ENCODE measurements at places on chromosomes 2 and 18.
A peak's percentile ranks its signal among the peaks of the same experiment; 100 is the strongest.

DNA sequence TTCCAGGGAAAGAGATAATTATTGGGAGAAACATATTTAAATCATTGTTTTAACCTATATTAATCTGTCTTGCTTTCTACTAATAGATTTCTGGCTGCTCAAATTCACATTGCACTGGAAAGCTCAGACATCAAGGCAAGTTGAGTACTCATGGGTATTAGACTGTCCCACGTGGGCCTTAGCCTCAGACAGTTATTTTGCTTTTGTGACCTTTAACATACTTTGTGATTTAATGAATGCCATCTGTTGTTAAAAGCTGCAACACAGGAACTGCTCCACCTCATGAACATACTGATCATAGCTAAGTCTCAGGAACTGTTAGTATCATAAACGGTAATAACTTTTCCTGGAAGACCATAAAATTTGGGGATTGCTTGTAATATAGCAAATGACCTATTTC is 2.7 kb upstream of the LCT start:
- DNase-seq = no peak

DNA sequence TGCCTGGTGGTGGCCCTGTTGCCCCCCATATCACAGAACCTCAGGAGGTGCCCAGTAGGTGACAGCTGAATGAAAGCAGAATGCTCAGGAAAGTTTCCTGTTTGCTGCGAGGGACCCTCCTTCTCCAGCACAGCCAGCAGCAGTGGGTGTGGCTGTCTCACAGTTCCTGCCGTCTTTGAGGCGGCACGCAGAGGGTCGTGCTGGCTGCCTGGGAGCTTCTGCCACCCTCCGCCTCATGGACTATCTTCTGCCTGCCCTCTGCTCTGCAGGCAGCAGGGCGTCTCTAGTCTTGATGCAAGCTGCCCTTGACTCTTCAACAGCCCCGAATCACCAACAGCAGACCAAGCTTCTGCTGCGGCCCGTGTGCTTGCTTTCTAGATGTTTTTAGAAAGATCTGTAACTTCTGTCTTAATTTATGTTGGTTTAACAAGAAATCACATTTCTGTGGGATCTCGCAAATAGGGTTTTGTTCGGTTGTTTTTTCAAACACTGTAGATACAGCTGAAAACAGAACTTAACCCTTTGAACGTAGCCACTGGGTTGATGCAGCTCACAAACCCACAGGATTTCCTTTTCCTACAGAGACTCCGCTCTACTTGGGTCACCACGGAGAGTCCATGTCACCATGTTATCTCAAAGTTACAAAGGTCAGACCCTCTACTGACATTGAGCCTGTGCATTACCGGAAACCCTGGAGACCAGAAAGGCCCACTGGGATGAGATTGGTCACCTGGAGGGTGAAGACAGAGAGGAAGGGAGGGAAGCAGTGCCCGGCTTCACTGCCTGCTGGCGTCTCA is 144.9 kb downstream of the ACOXL start:
- DNase-seq = no peak

GRCh38 chr18:22844190-22844589 is 88.9 kb upstream of the RBBP8 start:
- DNase-seq = no peak

DNA sequence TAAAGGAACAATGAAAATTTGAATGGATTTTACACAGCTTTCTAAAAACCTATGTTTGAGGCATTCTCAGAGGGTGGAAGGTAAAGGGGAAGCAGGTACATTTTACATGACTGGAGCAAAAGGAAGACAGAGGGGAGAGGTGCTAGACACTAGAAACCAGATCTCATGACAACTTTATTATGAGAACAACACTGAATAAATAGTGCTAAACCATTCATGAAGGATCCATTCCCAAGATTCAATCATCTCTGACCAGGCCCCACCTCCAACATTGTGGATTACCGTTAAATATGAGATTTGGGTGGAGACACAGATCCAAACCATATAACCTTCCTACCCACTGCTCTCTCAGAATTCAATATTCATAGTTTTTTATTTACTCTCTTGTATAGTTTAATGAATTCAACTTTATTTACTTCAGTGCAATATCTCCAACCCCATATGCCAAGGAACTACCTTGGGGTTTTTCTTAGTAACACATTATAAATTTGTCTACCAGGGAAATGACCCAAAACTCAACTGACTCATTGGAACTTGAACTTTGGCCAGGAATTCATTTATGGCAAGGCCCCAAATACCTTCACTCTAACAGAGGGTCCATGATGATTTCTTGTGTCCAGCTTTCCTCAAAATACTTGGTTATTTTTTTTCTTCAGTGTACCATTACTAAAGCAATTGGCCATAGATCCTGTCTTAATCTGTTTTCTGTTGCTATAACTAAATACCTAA is 317.8 kb downstream of the GULP1 start:
- no peak for DNase-seq

- peak; percentile 24 for DNase-seq
Measured at GRCh38 chr2:72917138-72917876, at the start of gene EMX1. Gene EMX1 (plus strand): TSS chr2:72917519. CDS start chr2:72917853, 334 bp downstream.

- DNase-seq = no peak
Measured at GRCh38 chr2:202679980-202680379, 45.2 kb downstream of the FAM117B start.

DNA sequence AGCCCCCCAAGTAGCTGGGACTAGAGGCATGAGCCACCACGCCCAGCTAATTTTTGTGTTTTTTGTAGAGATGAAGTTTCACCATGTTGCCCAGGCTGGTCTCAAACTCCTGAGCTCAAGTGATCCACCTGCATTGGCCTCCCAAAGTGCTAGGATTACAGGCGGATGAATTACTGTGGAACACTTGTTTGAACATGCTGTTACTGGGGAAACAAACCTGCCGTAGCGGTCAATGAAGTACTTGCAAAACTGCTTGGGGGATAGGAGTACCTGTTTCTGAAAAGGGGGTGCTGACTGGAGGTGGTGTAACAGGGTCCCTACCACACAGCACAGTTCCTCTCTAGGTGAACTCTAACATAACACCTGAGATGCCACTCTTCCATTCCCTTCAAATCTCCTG is 5.9 kb upstream of the IMPACT start:
- no peak for DNase-seq

DNA sequence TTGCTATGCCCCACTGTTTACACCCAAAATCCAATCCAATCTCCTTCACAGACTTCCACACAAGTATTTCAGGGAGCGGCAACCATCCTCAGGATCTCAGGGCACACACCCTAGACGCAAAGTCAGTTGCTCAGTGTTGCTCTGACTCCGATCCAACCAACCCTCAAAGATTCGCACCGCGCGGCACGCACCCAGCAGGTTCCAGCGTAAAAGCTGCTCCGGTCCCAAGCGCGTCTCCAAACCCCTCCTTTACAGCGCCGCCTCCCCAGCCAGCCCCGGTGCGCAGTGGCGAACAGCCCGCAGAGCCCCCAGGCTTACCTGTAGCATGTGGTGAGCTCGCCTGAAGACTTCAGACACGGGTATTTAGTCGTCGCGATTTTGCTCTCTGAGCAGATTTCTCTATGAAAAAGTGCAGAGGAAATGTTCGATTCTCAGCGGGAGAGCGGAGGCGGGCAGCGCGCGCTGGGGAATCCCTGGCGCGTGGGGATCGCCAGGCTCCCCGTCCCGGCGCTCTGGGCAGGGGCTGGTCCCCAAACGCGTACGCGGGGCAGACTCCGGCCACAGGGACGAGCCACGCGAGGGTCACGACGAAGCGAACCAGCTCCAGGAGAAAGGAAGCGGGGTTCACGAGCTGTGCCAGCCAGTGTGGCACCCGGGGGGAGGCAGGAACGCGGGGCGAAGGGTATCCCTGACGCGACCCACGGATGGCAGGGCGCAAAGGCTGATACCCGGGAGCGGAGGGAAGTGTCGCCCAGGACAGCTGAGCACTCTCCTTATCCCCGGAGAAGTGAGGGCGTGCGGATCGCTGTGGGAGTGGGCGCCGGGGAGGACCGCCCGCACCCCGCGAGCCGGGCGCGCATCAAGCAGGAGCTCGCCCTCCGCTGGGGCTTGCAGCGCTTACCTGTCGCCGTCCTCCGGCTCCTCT is 650 bp downstream of the CCBE1 start:
- DNase-seq = no peak

GRCh38 chr2:79820281-79820680 is 307.4 kb downstream of the CTNNA2 start:
- no peak for DNase-seq

- no peak for DNase-seq
Measured at GRCh38 chr2:149737896-149738295, 150.3 kb upstream of the MMADHC start.

DNA sequence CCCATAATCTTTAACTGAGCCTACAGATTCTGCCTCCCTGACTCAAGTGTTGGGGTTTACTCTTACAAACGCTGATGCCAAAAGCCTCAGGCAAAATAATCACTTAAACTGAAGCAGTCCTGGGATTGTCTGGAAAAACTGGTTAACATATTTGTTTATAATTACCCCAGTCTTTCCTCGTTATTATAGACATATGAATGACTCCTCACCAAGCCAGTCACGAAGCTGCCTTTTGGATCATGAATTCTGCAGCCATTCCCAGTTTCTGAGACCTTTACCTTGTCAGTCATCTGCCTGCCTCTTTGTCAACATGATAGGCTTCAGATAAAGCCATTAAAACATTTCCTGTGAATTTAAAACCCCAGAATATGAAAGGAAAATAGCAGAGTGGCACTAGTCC is 46.4 kb downstream of the MREG start:
- no peak for DNase-seq

DNA sequence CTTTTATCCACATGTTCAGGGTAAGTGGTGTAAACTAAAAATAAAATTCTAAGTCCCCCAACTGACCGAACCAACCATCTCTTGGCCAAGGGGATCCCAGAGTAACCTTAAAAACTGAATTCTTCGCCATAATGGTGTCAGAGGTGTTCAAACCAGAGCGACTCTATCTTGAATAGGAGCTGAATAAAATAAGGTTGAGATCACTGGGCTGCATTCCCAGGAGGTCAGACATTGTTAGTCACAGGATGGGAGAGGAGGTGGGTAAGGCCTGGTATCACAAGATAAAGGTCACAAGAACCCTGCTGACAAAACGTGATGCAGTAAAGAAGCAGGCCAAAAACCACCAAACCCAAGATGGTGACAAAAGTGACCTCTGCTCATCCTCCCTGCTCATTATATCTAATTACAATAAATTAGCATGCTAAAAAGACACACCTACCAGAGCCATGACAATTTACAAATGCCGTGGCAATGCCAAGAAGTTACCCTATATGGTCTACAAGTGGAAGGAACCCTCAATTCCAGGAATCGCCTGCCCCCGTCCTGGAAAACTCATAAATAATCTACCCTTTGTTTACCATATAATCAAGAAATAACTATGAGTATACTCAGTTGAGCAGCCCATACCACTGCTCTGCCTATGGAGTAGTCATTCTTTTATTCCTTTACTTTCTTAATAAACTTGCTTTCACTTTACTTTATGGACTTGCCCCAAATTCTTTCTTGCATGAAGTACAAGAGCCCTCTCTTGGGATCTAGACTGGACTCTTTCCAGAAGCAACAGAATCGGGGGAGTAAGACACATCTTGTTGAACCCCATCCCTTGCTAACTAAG is 302.4 kb downstream of the STK39 start:
- no peak for DNase-seq

DNA sequence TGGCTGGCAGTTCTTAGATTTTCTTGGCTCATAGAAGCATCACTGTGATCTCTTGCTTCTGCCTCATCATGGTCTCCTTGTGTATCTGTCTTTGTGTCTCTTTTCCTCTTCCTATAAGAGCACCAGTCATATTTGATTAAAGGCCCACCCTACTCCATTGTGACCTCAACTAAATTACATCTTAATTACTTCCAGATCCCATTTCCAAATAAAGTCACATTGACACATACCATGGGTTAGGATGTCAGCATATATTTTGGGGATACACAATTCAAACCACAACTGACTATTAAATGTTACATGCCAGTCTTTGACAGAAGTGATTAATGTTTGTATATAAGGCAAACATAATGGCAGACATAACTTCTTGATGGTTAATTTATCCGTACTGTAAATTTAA is 27.3 kb upstream of the TMX3 start:
- DNase-seq = no peak

- no peak for DNase-seq
Measured at GRCh38 chr18:9869715-9870430, 15.9 kb upstream of the TXNDC2 start.

DNA sequence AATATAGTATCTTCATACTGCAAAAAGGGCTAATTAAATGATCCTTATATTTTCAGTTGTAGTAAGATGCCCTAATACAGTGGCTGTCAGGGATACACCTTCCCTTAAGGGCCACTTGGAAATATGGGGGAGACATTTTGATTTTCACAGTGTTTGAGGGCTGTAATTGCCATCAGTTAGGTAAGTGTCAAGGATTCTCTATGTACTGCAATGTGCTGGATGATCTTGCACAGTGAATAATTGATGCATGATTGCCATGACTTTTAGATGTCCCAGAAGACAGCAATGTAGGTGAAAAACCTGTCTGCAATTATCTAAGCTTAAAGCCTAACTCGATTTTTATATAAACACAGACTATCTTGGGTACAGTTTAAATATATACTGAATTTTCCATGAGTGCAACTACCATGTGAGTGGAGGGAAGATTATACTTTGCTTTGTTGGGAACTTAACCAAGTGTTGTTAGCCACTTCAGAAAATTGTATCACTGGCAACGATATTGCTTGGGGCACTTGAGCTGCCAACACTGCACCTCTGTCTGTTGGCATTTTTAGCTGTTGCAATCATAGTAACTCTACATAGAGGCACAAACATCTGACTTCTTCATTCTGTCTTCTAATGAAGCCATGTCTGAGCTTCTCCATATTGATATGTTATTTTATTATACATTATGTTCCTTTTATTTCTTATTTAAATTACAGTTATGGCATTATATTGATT is 45.2 kb downstream of the MAIP1 start:
- DNase-seq = no peak

- no peak for DNase-seq
Measured at GRCh38 chr2:121697108-121697631, 39.5 kb downstream of the NIFK start.

GRCh38 chr2:157245846-157246764 is 11.4 kb upstream of the GALNT5 start:
- DNase-seq = no peak

DNA sequence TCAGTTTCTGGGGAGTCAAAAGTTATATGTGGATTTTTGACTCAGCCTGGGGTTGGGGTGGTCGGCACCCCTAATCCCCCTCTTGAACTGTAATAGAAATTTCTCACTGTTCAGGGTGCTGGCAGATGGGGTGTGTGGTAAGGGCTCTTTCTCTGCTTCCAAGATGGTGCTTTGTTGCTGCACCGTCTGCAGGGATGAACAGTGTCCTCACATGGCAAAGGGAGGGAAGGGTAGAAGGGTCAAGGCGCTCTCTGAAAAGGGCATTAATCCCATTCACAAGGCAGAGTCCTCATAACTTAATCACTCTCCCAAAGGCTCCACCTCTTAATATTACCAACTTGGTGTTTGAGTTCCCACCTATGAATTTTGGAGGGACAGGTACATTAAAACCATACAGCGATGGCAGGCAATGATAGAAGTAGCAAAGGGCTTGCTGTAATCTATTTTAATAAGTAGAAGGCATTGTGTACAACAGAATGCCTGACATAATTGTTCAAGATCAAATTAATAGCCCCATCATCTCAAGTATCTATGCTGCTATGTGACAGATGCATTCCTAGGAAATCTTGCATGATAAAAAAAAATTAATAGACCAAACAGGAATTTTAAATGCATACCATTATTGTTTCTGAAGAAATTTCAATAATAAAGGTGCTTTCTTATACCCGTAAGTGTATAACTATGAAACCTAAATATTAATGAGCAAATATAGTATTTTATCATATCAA is 28.1 kb downstream of the MMADHC start:
- no peak for DNase-seq
